Anterior cingulate cortex (tissue), 58 donors: ENCODE measurements at places on chromosomes 7 and 10.

DNA sequence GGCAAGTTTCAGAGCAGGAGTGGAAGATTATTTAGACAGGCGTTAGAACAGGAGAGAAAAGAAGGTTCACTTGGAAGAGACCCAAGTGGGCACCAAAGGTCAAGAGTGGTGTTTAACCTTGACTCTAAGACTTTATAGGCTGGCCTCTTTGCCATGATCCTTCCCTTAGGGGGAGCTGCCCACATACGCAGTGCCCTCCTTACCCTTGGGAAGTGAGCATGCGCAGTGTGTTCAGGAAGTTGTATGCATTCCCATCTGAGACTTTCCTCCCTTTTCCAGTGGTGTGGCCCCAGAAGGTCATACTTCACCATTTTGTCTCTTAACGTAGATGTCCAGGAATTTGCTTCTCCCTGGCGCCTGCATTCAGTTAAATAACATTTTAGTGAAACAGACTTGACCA, 95.8 kb downstream of the CXCL12 start:
- DNase-seq, result no peak

GRCh38 chr7:103803631-103804030, 185.8 kb downstream of the RELN start:
- DNase-seq, result no peak

- DNase-seq, result no peak
These were observed 121.3 kb downstream of the RGS10 start for GRCh38 chr10:119420950-119421875.

GRCh38 chr10:79142064-79142491, 73.3 kb downstream of the ZMIZ1 start:
- no peak for DNase-seq

- DNase-seq, result peak; percentile 77
These were observed 1.2 kb upstream of the ZMIZ1 start for GRCh38 chr10:79067241-79068202.

GRCh38 chr7:25889765-25890164, 262.2 kb upstream of the NFE2L3 start:
- DNase-seq, result no peak

DNA sequence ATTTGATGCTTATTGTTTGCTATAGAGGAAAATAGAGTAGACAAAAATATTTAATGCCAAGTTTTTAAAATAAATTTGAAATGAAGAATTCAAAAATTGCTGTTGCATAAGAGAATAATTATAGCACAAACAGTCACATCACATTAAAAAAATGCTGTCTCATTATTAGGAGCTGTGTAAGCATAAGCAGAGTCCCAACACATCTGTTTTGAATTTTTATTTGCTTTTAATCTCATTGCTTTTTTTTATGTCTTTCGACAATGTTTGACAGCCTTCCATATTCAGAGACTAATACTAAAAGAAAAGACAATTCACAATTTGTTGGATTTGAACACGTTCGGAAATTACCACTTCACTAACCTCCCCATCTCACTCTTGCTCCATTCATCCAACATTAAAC, 143.5 kb downstream of the TFPI2 start:
- DNase-seq, result no peak

- DNase-seq, result no peak
These were observed 251.6 kb upstream of the MKLN1 start for GRCh38 chr7:131076032-131076431.

DNA sequence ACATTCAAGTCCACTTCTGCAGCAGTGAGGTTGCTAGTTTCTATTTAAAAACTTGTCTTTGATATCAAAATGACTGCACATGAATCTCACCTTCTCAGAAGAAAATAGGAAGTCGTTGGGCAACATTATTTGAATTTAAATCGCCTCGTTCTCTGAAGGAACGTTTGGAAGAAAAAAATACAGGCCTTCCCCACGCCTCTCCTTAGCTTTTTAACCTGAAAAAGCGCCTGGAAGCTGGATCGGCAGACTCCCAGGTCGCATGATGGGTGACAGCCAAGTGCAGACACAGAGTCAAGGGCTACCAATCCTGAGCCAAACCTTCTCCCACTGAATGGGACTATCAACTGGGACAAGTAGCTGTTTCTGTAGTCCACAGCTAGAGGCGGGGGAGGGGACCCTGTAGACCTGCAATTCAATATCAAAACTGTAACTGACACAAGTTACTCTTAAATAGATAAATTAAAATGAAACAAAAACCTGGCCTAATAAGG, 2.2 kb downstream of the FAM53B start:
- no peak for DNase-seq

- DNase-seq, result no peak
These were observed 639.9 kb downstream of the PHTF2 start for GRCh38 chr7:78438433-78438832.

DNA sequence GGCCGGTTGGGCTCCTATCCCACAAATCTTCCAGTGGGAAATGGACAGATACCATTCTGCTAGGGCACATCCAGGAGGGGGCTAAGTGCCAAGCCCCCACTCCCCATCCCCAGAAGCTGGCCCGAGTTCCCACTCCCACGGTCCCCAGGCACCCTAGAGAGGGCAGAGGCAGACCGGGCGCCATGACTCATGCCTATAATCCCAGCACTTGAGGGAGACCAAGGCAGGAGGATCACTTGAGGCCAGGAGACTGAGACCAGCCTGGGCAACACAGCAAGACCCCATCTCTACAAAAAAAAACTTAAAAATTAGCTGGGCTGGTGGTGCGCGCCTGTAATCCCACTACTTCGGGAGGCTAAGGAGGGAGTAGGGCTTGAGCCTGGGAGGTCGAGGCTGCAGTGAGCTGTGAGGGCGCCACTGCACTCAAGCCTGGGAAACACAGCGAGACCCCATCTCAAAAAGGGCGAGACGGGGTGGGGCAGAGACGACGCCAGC, 870 bp downstream of the GNA12 start:
- DNase-seq, result no peak

GRCh38 chr10:71176661-71177060, 35.7 kb upstream of the UNC5B start:
- no peak for DNase-seq
